ENCODE measurements at places on chromosomes 6 and 20.

- no peak for DNase-seq
Observed at GRCh38 chr20:54474866-54475265, 527 bp upstream of the DOK5 start.

DNA sequence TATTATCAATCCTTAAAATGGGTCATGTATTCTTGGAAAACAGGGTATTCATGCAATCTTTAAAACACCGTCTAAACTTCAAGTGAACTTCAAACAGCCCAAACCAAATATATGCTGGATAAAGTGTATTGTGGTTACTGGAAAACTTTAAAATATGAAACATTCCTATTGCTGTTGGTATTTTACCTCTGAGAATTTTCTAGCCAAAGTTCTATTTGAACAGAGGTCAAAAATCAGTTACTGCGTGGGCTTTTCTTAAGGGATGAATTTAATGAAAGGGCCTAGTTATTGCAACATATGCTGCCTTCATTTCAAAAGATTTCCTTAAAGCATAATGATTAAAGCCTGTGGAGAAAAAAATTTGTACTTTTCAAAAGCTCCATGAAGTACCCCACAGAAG is 436.0 kb downstream of the PLCB1 start:
- DNase-seq: peak; percentile 20

DNA sequence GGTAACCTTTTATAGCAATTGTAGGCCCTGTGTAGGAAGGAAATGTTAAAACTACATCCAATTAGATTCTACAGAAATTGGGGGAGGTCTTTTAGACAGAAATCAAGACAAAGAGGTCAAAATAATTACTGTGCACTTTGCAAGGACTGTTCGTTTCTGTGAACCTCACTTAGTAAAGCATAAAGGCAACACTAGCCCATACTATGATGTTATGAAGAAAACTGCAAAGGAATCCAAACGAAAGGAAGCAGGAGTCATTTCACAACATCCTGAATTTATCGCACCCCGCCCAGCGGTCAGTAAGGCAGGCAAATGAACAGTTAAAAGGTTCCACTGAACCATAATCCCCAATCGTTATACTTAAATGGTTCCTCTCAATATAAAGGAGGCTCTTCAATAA is 429.5 kb upstream of the ARID1B start:
- no peak for DNase-seq

- DNase-seq: no peak
Observed at GRCh38 chr6:70954750-70955149, 2.1 kb downstream of the B3GAT2 start.

DNA sequence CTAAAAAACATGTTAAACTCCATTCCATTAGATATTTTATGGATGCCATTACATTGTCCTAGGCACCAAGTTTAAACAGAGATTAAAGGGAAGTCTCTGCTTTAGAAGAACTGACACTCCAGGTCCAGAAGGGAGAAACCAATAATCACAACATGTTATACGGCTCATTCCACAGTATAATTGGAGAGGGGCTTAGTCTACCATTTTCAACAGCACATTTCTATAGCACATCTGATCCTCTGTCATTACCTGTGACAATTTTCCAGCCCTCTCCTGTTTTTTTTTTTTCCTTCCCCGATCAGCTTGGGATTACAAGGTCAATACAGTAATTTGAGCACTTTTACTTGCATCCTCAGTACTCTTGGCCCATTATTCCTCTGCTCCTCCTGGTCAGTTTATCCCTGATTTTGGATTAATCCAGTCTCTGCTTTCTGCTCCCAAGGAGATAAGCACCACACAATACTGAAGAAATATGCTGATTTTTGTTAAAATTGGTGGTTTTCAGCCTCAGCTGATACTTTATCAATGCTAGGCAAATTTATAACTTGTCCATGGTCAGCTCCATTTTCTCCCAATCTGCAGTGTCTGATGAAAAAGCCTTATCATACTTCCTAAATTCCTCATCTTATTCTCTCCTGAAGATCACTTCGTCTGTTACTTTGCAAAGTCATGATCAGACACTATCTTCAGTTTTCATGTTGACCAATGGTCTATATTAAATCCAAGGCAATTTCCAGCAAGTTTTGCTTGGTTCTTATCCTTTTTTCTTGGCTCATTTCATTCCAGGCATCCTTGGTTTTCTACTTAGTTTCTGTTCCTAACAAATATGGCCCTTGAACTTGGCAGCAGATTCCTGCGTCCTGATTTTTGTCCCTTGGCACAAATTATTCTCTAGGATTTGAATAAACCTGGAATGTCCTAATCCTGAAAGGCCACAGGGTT is 30.8 kb upstream of the SYNCRIP start:
- peak; percentile 3 for DNase-seq

DNA sequence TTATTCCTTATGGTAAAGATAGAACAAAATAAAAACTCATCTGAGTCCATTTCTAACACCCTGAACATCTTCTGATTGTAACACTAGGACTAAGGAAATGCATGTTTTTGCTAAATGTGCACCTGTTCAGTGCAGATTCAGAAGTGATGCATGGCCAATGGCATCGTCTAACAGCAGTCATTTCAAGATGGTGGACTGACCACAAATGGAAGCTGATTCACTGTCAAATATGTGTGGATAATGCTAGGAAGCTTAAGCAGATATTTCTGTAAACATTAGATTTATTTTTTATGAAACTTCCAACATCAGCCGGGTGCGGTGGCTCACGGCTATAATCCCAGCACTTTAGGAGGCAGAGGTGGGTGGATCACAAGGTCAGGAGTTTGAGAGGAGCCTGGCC is 394.8 kb downstream of the SAMD5 start:
- no peak for DNase-seq

GRCh38 chr6:12596731-12597130 is 119.8 kb upstream of the PHACTR1 start:
- peak; percentile 64 for DNase-seq

DNA sequence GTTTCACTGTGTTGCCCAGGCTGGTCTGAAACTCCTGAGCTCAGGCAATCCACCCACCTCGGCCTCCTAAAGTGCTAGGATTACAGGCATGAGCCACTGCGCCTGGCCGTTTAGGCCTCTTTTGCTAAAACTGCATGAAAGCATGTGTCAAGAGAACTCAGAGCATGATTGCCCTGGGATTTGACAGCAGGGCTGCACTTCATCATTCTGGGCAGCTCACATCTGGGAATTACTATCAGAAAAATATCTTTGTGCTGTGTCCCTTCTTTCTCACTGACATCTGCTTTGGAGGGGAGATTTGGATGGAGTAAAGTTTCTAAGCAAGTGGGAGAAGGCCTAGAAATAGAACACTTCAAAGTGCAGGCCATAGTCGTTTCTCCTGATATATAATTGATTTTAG is 59.6 kb upstream of the EIF2S2 start:
- no peak for DNase-seq

DNA sequence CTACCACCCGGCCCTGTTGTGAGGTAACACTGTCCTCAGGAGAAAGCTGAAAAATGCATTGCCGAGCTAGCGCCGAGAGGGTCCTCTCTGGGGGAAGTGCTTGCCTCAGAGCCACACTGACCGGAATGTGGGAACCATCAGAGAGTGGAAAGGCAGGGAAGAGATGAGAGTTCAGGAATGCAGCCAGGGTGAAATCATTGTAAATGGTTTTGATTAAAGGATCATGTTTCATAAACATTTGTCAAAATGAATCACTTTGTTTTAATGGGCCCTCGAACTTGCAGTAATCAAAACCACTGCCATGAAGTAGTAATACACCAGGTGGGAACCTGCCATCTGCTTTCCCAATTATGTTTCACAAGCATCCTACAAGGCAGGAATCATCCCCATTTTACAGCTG is 16.9 kb upstream of the IL17F start:
- DNase-seq: peak; percentile 88

DNA sequence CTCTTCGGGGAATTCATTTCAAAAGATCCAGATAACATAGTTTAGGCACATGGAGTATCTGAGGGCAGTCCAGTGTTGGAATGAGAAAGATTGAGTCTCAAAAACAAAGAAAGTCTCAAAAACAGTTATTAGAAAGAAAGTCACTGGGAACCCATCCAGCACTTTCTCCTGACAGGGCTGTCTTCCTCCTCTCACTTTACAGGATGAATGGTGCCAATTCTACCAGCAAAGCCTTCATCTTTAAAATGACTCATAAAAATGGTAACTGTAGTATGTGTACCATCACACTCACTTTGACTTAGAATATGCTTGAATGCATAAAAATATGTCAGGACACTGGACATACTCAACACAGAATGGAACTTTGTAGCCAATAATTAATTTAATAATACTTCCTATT is 71.3 kb downstream of the SLC22A3 start:
- no peak for DNase-seq

DNA sequence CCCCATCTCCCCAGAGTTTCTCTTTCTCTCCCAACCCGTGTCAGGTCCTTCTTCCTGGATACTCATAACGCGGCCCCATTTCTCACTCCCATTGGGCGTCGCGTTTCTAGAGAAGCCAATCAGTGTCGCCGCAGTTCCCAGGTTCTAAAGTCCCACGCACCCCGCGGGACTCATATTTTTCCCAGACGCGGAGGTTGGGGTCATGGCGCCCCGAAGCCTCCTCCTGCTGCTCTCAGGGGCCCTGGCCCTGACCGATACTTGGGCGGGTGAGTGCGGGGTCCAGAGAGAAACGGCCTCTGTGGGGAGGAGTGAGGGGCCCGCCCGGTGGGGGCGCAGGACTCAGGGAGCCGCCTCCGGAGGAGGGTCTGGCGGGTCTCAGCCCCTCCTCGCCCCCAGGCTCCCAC is at the start of gene HLA-F:
Gene HLA-F, plus strand, starts transcription at position 173 of the 404 bp plus-strand sequence. Its CDS starts 30 bp downstream, at position 203.
- peak; percentile 90 for DNase-seq

- peak; percentile 91 for DNase-seq
Observed at GRCh38 chr6:135568379-135568778, 70.8 kb upstream of the AHI1 start.

DNA sequence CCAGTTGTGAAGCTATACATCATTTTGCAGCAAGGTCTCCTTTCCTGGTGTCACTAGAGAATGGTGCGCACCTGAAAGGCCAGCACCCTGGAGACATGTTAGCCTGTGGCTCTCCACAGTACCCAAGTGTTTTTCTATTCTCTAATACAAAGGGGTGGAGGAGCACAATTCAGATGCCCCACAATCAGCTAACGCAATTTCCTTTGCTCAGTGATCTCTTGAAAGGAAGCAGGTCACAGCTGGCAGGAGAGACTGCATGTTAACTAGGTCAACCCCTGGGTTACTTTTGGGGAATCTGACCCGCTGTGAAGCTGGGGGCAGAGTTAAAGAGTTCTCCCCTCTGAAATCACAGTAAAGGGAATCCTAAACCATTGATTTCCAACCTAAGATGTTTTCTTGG is 92.5 kb downstream of the B3GAT2 start:
- no peak for DNase-seq

- no peak for DNase-seq
Observed at GRCh38 chr20:63452821-63453523, 19.5 kb downstream of the KCNQ2 start.

- peak; percentile 59 for DNase-seq
Observed at GRCh38 chr6:5305968-5306626, 44.8 kb downstream of the FARS2 start.

DNA sequence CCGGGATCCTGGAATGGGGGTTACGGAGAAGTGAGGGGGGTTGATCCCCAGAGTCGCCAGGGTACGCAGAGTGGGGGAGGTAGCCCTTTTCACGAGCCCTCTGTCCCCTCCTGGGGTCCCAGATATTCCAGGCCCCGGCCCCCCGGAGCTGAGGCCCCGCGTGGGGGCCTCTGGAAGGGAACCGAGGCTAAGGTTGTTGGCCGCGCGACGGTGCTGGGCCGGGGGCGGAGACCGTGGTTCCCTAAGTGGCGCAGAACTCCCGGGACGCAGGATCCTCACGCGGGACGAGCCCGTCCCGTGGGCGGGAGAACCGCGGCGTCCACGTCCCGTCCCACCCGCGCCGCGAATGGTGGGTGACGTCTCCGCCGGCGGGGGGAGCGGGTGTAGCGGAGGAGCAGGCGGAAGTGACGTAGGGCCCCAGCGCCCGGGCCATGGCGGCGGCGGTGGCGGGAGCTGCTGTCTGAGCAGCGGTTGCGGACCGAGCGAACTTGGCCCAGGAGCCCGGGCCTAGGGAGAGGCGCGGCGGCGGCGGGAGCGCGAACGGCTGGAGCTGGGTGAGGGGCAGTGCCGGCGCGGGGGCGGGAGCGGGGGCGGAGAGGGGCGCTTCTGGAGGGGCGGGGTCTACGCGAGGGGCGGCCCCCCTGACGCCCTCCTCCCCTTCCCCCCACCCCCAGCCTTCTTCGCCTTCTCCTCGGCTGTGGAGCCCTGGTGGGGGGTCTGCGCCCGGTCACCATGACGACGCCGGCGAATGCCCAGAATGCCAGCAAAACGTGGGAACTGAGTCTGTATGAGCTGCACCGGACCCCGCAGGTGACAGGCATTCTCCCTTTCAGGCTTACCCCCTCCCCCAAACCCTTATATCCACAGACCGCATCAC is at the start of gene RING1:
Gene RING1, plus strand, starts transcription at position 410 of the 877 bp plus-strand sequence. Its CDS starts 323 bp downstream, at position 733.
- DNase-seq: peak; percentile 80

- no peak for DNase-seq
Observed at GRCh38 chr6:167401525-167402194, 76.8 kb downstream of the TTLL2 start.

Measured in EH (cell line).